Glutamatergic neuron (in vitro differentiated cells): ENCODE measurements at places on chromosomes 3 and 15.

- DNase-seq = no peak
Measured at GRCh38 chr3:66055289-66055688, 16.6 kb upstream of the MAGI1 start.

DNA sequence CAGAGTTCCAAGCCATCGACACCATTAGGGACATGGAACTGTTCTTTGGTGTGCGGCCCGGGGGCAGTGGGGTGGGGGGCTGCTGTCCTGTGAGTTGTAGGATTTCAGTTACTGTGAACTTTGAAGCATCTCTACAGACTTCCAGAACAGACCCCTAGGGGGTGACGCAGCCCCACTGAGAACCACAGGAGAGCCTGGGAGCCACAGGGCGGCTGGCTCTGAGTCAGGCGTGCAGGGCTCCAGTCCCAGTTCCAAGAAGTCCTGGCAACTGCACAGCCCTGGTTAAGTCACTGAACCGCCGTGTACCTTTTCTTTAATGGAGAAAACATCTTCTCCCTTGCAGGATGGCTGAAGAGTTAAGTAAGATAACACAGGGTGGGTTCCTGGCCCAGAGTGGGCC is 23.5 kb upstream of the LRTM1 start:
- DNase-seq = peak; percentile 65

- no peak for DNase-seq
Measured at GRCh38 chr3:24505691-24506550, 11.3 kb upstream of the THRB start.

GRCh38 chr3:1515882-1516281 is 423.1 kb downstream of the CNTN6 start:
- no peak for DNase-seq

DNA sequence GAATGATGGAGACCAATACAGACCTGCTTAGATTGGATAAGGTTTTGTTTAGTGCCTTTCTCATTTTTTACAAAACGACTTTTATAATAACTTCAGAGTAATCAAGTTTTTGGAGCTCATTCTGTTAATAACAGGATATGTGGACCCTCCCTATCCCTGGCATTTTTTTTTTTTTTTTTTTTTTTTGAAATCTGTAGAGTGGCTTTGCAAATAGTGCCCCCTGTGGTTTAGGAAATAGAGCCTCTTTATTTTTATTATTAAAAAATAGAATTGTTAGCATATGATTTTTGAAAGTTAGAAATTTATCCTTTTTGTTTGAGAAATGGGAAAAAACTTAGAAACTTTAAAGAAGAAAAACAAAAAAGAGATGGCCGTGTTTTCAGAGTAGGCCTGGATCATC is 11.4 kb downstream of the SKIL start:
- no peak for DNase-seq

GRCh38 chr15:43412096-43412495 is 41.2 kb downstream of the TUBGCP4 start:
- DNase-seq = no peak

DNA sequence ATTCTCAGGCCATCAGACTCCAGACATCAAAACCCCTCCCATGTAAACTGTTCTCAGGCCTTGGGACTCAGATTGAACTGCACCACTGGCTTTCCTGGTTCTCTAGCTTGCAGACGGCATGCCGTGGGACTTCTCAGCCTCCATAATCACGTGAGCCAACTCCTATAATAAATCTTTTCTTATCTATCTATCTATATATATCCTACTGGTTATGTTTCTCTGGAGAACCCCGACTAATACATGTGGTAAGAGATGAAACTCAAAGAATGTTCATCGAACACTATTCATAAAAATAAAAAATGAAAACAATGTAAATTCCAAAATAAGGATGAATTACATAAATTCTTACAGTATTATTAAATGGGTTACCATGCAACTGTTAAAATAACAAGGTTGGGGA is 84.5 kb upstream of the NTRK3 start:
- no peak for DNase-seq

DNA sequence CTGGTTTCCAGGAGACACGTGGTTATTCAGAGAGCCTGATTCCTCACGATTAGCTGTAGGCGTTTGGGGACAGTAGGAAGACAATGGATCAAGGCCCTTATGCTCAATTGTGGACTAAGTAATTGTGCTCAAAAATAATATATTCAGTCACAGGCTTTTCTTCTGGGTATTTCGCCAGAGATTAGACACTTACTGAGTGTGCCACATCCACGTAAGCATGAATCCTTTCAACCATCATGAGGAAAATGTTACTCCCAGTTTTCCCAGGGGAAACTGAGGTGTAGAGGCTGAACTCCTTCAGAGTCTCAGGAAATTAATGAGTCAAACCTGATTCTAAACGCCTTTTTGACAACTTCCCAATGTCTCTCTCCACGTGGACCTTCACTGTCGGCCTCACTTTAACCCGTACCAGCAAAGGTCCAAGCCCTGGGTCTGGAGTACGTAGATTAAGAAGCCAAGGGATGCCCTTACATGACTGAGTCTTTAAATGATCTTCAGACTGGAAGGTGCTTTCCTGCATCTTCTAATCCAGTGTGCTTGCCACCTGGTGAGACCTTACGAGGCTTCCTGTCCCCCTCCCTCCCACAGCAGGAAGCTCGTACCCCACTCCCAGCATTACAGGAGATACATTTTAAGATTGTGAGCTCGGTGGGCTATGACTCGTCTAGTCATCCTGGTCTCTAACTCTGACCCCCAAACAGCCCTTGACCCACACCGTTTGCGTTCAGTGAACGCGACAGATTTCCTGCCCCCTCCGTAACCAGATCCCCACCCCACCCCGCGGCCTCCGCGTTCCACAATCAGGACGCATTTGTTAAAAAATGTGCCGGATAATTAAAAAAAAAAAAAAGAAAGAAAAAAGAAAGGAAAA is 1.7 kb downstream of the PKM start:
- peak; percentile 16 for DNase-seq

GRCh38 chr15:98493966-98494511 is 154.3 kb upstream of the IGF1R start:
- no peak for DNase-seq

- DNase-seq = peak; percentile 69
Measured at GRCh38 chr15:52256366-52256765, 39.2 kb downstream of the MYO5C start.

DNA sequence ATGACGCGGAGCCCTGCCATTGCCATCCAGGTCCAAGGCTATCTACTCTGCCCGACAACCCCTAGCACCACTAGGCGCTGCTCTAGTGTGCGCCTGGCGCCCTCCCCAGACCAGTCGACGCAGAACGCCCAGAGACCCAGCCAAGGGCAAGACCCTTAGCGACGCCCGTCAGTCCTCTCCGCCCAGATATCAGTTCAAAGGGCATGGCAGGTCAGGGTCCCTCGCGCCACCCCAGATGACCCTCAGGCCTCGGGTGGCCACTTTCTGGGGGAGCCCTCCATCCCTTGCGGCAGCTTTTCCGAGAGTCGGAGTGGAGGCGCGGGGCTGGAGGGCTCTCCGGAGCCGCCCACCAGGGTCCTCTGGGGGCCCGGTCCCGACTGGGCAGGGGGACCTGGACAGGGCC is 371 bp upstream of the CLSTN2 start:
- peak; percentile 85 for DNase-seq

GRCh38 chr15:58387130-58387529 is 44.7 kb upstream of the LIPC start:
- DNase-seq = no peak

DNA sequence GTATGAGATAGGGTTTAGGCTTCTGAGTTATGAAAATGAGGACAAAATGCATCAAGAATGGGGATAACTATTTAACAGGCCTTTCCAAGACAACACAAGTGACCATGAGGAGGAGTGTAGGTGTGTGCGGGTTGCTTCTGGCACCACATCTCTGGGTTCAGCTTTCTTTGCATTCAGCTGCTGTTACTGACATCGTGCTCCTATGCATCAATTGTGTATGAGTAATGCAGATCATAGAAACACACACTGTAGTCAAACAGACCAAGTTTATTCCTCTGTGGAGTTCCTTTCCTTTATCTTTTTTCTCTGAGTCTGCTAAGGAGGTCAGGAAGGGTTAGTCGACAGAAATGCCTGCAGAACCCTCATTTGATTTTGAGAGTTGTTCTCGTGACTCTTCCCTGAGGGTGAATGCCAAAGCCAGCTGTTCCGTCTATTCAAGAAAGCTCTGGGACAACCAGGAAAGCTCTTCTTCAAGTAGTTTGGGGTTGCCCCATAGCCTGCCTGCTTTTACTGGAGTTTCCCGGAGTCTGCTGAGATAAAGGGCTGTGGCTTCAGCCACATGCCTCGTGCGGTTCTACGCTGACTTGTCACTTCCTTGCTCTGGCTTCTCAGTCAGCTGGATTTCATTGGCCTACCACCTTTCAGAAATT is 136.7 kb upstream of the TLE3 start:
- no peak for DNase-seq

GRCh38 chr3:64675687-64676247 is 12.0 kb downstream of the ADAMTS9 start:
- no peak for DNase-seq

GRCh38 chr15:69955240-69955894 is 142.3 kb downstream of the TLE3 start:
- no peak for DNase-seq

GRCh38 chr3:10340476-10340875 is 19.6 kb upstream of the SEC13 start:
- no peak for DNase-seq

DNA sequence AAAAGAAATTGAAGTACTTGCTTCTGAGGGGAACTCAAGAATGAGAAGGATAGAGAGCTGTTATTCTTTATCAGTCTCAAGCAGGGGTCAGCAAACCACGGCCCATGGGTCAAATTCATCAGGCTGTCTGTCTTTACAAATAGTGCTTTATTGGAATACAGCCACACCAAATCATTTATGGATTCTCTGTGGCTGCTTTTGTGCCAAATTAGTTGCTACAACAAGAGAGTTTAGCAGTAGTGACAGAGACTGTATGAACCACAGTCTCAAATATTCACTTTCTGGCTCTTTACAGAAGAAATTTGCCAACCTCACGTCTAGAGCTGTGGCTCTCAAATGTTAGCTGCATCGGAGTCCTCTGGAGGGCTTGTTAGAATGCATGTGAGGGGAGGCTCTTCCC is 258.0 kb upstream of the RARB start:
- no peak for DNase-seq

DNA sequence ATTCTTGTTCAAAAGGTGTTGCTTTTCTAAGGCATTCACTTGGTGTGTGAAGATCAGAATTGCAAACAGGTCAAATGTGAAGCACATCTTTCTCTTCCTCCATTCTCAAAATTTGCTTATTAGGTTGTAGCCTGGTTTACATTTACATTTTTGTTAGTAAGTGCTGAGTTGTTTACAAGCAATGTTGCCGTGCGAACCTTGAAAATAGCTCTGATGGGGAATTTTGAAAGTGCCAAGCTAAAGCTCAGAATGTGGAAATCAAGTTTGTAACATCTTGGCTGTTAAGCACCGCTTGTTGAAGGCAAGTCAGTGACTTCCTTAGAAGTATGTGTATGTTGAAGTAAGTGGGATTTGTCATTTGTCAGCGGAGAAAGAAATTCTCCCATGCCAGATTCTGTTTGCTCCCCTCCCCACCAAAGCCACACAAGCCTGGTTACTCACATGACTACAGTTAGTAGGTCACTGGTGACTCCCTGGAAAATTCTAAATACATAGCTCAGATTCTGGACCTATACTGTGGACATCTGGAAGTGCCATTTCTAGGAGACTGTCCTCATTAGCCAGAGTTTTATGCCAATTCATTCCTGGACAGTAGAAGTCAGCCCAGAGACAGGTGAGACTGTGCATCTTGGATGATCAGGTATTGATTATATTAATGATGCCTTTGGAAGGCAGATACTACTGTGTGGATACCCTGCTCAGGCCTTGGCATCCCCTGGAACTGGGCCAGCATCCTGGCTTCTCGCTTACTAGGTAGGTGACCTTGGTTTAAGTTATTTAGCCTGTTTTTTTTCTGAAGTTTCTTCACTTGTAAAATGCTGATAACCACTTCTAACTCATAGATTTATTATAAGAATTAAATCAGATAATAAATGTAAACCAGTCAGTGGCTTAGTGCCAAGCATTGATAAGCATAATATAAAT is 390.6 kb upstream of the SEMA6D start:
- no peak for DNase-seq

DNA sequence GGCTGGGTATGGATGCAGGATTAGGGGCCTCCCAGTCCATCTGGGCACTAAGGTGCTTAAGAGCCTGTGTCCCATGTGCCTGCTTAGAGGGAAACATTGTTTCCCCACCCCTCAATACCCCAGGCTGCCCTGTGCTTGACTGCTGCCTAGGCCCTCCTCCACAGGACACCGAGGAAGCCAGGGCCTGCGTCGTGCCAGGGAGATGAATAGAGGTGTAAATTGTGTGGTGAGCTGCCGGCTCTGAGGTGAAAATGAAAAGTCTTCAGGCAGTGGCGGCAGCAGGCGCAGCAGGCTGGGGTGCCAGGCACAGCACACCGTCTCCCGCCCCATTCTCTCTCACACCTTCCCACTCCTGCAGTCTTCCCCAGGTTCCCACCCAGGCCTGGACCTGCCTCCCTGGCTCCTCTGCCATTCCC is 13.9 kb upstream of the GRM2 start:
- DNase-seq = no peak

GRCh38 chr3:152635389-152635788 is 199.5 kb upstream of the P2RY1 start:
- DNase-seq = no peak

DNA sequence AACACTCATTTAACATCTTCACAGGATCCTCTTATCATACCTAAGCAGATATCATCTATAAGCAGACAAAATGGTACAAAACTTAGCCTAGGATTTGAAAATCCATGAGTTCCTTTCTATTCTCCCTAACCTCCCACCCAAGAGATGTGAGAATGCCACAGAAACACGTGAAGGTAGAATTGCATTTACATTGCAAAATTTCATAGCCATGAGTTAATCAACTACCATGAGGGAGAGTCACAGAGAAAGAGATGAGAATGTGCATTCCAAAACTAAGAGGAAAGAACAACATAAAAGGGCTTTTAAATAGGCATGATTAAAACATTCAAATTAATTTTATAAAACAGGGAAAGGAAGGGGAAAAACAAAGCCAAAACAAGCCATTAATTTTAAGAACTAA is 806.2 kb downstream of the NTRK3 start:
- no peak for DNase-seq

DNA sequence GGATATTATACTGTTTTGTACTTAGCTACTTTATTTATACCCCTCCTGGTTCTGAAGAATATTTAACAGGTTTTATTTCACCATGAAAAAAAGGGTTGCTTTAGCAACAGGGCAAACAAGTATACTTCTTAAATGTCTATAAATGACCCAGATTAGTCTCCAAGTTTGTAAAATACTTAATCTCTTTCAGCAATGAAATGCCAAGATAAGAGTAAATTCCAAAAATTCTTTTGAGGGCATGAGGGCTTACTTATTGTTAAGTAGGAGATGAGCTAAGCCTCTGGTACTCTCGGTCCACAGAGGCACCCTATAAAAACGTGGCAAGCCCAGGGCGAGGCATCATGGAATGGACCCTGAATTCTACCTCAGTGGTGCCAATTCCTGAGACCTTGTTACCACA is 264.8 kb upstream of the NSMCE3 start:
- no peak for DNase-seq
